Glomerular endothelial cell (primary cell): ENCODE measurements at places on chromosomes 1 and 21.

DNA sequence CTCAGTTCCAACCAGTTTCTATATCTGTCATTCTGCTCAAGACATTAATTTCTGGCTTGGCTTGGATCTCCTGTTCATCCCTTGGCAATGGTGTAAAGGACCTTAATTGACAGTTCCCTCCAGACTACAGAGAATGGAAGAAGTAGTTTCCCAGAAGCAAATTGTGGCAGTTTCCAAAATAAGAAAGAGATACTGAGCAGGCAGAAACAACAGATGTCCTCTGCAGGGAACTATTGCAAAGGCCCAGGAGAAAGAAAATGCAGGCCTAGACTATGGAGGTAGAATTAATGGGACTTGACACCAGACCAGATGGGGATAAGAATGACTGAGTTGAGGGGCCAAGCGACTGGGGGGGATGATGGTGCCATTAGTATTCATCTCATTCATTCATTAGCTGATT, 6.1 kb upstream of the AK2 start:
- no peak for DNase-seq

- DNase-seq, result no peak
Observed at GRCh38 chr1:22540337-22540736, 23.0 kb upstream of the EPHA8 start.

DNA sequence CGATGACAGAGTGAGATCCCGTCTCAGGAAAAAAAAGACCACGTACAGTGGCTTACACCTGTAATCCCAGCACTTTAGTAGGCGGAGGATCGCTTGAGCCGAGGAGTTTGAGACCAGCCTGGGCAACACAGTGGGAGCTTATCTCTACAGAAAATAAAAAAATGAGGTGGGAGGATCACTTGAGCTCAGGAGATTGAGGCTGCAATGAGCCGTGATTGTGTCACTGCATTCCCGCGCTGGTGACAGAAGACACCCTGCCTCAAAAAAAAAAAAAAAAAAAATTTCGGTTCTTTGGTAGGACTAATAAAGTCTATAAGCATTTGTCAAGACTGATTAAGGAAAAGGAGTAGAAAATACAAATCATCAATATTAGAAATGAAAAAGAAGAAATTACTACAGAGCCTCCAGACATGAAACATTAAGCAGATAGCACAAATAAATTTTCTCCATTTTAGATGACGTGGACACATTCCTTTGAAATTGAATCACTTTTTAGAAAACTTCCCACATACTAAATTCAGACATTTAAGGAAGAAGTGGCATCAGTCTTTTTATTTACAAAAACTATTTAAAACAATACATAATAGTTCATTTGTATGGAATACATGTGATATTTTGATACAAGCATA, 30.4 kb downstream of the MORC3 start:
- no peak for DNase-seq

GRCh38 chr1:150799089-150799488, 9.0 kb downstream of the CTSK start:
- no peak for DNase-seq

DNA sequence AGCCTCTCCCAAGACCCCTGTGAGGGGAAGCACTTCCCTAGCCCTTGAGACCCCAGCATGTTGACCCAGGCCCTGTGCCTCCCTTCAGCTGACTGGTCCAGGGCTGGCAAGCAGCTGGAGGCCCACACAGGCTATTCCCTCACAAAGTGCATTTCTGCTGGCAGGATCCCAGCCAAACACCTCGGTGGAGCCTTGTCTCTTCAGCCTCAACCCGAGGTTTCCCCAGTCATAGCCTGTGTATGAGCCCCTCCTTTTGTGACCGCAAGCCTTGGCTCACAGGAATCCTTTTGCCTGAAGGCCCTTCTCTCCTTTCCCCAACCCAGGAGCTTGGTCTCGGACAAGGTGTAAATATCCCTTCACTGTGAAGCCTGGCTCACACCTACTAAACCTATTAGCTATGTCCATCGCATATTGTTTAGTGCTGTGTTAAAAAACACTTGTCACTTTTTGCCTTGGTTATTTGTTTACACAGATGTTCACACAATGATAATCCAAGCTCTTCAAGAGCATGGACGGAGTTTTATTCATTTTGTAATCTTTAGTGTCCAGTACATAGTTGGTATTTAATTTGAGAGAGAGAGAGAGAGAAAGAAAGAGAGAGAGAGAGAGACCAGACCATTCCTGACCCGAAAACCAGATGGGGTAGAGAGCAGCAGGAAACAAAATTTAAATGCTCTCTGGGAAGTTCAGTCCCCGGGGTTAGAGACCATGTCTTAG, 8.5 kb upstream of the CD247 start:
- no peak for DNase-seq

DNA sequence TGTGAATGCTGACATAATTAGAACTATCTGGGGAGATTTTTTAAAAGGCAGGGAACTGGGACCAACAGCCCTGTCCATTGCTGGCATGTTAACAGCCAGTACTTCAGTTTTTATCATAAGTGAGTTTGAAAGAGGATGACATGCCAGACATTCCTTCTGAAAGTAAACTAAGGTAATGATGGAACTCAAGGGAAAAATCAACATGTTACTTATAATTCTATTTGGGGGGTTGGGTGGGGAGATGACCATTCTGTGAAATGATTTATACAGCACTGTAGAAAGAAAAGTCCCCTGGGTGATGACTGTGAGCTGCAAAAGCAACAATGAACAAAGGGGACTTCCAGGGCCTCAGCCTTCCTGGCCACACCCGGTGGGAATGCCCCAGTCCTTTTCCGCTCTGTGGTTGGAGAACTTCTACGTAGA, 5.4 kb upstream of the LAMC2 start:
- DNase-seq, result no peak

DNA sequence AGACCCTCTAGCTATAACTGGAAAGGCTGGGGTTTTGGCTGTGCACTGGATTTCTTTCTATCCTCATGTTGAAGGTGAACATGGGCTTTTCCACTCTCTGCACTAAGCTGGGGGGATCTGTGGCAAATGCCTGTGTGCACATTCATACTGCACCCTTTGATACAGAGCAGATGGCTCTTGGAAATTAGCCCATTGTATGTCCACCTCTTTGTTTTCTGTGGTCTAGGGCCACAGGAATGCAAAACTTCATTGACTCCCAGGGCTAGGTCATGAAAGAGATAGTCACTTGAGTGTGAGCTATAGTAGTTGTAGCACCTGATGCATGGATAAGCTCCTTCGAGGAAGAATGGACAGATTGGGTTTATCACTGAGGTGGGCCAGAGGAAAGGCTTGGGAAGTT, 5.7 kb upstream of the OR14A16 start:
- no peak for DNase-seq

DNA sequence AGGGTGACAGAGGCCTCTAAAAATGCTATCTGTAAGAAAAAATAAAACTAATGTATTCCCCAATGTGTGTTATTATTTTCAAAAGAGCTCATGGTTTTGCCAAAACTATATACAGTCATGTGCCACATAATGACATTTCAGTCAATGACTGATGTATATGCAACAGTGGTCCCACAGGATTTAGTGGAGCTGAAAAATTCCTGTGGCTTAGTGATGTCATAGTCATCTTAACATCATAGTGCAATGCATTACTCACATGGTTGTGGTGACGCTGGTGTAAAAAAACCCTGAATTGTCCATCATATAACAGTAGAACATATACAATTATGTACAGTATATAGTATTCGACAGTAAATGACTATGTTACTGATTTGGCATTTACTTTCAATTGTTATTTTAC, 172.4 kb downstream of the CACNA1E start:
- no peak for DNase-seq

DNA sequence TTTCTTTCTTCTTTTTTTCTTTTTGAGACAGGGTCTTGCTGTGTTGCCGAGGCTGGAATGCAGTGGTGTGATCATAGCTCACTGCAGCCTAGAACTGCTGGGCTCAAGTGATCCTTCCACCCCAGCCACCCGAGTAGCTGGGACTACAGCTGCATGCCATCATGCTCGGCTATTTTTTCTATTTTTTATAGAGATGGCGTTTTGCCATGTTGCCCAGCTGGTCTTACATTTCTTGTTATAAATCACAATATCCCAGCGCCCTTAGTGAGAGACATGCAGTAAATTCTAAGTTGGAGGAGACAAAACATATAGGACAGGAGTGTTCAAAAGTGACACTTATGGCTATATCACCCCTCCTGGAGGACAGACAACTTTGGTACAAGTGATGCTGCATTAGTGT, 31.3 kb upstream of the ACTN2 start:
- no peak for DNase-seq

GRCh38 chr1:200437556-200438203, 27.8 kb upstream of the ZNF281 start:
- DNase-seq, result no peak

DNA sequence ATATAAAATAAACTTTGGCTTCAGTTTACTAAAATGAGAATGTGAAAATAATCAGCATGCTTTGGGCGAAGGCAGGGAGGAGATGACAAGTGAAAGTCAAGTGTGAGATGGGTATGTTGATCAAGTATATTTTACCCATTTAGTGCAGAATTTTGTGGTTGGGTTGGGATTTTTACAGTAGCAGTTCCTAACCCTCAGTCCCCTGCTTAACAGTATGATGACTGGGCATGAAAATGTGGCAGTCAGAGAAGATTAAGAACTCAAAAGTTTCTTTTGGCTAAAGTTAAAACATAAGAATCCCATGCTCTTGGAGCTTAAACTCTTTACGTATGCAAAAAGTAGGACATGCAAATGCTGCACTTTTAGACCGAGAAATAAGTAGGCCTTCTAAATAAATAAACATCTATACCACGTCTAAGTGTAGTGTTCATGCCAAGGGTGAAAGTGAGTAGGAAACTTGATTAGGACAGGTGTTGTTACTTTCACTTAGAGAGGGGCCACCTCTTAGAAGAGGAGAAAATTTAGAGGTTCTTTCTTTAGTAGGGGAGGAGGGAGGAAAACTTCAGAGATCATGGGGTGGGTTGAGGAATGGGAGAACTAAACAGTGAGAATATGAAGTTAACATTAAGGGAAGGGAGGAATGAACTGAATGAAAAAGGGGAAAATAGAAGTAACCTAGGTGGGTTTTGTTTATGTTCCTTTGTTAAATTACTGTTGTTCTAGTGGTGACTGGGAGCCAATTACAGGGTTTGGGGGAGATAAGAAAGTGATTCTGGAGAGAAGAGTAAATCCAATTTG, 127.8 kb downstream of the OSBPL9 start:
- DNase-seq, result no peak

DNA sequence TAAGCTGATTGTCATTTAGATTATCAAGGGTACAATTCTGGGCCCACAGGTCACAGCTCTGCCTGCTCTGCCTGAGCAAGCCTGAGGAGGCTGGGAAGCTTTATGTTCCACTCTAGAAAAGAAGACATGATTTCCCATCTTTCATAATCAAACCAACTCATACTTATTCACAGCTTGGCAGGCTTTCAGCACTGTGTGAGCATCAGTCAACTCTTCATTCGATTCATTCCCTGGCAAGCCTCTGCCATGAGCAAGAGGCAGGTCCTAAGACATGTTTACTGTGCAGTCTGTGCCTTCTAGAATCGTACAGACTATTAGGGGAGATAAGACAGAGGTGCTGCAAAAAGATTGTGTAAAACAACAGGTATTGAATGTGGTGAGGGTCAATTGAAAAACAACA, 24.5 kb upstream of the KIRREL1 start:
- DNase-seq, result no peak

GRCh38 chr1:198423673-198424072, 116.8 kb downstream of the ATP6V1G3 start:
- DNase-seq, result no peak
